Activated CD8-positive, alpha-beta memory T cell treated with anti-CD3 and anti-CD28 coated beads for 1 hour (primary cell): ENCODE measurements at places on chromosomes 6 and 20.

DNA sequence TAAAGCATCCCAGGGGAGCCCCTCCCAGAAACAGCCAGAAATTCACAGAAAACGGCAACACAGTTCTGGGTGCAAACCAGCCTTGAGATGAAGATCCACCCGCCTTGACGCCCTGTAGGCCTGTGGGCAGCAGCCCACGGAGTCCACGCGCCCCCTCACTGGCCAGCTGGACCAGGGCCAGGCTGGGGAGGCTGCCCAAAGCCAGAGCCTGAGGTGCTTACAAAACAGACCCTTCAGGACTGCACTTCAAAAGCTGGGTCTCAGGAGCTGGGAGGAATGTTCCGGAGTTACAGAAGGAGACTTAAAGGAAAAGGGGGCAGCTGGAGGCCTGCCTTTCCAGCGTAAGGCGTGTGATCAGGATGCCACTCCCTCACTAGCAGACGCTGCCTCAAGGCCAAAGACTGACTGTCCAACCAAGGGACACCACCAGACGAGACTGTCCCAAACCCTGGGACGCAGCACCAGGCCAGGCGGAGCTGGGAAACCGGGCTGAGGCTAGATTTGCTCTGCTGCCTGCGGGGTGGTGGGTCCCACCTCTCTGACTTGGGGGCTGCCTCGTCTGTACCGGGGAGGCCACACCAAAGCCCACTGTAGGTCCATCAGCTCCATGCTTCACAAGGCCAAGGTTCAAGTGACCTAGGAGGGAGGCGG is 48.1 kb downstream of the RRBP1 start:
- DNase-seq = no peak

- no peak for DNase-seq
Observed at GRCh38 chr6:157840776-157841175, 17.7 kb downstream of the SNX9 start.

DNA sequence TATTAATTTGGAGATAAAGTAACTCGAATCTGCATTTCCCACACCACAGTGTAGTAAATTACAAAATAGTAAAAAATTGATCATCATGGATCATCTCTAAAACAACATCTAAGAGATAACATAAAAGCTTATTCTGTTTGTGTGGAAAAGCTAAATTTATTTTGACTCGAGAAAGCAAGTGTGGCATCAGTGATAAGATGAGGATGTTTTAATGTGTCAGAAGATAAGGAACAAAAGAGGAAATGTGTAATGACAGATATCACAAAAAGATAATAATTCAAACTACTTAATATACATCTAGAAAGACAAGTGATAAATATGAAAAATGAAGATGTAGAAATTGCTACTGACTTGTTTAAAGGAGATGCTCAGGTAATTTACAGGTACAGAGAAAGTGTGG is 74.1 kb downstream of the DNAH8 start:
- no peak for DNase-seq

DNA sequence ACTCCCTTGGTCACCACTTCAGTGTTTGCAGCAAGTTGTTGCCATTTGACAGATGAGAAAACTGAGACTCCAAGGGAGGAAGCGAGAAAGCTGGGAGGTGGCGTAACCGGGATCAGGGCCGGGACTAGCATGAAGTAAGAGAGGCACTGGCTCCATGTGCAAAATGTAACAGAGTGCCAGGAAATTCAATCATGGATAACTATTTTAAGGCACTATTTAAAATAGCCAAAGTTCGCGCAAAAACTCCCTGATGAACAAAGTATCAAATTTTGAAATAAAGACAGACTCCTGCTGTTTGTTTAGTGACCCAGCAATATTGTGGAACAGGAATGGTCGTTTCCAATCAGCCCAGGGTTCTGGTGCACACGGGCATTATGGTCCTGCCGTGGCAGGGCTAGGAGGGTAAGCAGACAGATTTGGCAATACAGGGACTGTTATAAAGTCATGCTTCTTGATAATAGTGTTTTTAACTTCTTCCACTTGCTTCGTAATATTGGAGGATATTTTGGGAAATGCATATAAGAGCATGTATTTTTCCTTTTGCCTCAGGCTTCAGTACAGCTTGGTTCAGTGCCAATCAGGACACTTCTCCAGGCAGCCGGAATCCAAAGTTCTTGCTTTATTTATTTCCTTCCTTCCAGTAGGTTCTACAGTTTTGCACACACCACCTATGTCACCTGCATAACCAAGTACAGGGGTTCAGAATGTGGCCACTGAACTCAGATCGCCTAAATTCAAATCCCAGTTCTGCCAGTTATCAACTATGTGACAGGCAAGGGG is 141.6 kb downstream of the EYA2 start:
- no peak for DNase-seq

GRCh38 chr6:29831776-29832175 is 4.2 kb downstream of the HLA-G start:
- DNase-seq = no peak

DNA sequence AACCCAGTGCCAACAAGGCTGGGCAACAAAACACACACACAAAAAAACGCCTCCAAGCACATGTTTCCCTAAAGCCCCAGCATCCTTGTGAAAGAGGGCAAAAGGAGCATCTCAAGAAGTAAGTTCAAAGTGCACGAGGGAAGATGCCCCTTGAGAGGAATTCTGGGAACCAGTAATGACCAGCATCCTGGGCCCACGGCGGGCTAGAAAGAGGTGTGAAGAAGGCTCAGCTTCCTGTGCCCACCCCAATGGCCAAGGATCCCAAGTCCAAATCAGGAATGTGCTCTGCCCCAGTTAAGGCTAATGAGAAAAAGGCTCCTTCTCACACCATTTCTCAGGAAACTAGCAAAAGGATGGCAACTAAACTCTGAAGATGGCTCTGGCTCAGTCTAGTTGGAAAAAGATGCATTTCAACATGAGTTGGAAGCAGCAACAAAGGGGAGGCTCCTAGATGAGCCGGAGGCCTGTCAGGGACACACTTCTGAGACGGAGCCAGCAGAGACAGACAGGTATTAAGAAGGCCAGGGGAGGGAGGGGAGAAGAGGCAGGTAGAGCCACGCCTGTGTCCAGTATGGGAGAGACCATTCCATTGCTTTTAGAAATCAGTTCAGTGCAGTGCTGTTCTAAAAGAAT is 3.2 kb downstream of the RIMS4 start:
- DNase-seq = no peak

DNA sequence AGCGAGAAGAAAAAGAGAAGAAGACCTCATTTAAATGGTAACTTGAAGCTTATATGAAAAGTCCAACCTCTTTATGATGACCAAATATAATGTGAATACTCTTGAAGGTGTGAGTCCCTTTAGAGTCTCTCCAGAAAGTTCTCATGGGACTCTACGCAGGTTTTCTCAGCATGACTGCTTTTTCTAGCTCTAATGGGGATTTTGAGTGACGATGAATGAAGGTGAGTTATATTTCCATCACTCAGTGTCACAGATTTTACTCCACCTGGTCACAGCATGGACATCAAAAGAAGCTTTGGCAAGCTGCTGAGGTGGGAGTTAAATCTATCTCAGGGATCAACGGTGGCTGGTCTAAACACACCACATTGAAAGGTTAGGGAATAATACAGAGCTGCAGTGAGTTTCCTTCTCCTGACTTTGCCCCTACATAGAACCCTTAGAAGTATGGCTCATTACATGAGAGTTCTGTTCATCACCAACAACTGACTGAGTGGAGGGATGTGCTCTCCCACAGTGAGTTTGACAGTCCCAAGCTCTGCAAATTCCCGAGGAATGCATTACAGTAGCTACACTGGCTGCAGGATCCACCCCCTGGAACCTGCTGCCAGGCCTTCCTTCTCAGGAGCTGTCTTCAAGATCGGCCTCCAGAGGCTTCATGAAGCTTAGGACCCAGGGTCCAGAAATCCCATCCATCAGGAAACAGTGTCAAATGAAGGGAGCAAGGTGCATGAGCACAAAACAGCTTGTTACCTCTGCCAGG is 126.8 kb downstream of the FOXC1 start:
- no peak for DNase-seq

GRCh38 chr6:167528239-167528638 is 203.4 kb downstream of the TTLL2 start:
- DNase-seq = no peak

- DNase-seq = no peak
Observed at GRCh38 chr6:153099636-153100035, 31.4 kb downstream of the RGS17 start.

GRCh38 chr6:147063469-147064031 is 140.7 kb upstream of the STXBP5 start:
- no peak for DNase-seq

DNA sequence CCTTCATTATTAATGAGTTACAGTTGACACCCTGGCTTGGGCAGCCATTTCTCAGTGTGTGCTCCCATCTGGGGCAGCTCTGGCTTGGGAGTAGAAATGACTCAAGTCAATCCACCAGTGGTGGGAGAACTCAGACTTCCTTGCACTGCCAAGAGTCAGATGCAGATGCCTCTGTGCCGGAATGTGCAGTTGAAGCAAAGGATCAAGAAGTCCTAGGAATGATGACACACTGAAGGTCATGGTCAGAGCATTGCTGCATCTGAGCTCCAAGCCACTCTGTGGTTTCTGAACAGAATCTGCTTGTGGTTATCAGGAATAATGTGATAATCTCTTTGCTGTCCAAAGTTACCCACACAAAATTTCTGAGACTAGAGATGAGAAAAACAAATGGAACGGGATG is 19.5 kb upstream of the PAX1 start:
- DNase-seq = no peak

GRCh38 chr6:80276861-80277260 is 170.4 kb downstream of the BCKDHB start:
- no peak for DNase-seq

DNA sequence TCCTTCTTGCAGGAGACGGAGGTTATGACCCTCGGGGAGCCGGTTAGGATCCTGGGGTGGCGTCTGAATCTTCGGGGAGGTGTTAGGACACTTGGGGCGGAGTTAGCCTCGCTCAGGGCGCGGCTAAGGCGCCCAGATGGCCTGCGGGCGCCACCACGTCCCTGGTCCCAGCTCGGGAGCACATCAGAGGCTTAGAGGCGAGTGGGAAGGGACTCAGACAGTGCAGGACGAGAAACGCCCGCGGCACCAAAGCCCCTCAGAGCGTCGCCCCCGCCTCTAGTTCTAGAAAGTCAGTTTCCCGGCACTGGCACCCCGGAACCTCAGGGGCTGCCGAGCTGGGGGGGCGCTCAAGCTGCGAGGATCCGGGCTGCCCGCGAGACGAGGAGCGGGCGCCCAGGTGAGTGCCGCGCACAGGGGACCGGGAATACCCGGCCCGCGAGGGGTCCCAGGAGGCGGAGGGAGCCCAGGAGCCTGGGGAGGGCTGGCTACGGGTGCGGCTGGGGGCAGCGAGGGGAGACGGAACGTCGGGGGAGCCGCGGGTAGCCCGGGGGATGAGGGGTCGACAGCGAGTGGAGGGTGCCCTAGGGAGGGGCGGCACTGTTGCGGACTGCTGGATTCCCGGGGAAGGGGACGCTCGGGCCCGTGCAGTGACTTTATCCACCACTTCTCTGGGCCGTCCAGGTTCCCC is at the start of gene HCK:
Gene HCK (plus strand): TSS at position 153 of the 688 bp plus-strand sequence.
- DNase-seq = no peak

- peak; percentile 2 for DNase-seq
Observed at GRCh38 chr6:5302995-5303622, 41.8 kb downstream of the FARS2 start.

GRCh38 chr6:42860481-42860880 is 18.9 kb upstream of the RPL7L1 start:
- DNase-seq = no peak

GRCh38 chr20:51688600-51689244 is 79.5 kb downstream of the ATP9A start:
- DNase-seq = no peak

- DNase-seq = no peak
Observed at GRCh38 chr20:43681468-43681942, 14.6 kb downstream of the MYBL2 start.

DNA sequence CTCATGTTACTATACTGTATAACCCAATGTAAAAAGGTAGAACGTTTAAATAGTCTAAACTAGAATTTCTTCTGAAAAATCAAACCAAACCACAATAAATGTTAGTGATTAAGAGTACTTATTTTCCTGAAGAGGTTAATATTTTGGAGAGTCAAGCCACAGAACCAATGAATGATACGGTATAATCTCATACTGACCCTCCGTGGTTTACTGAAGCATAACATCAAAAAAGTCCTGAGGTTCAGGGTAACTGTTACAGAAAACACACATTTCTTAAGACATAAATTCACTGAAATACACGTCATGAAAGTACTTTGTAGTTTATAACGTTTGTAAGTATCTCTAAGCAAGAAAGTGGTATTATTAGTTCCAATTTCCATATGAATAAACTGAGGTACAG is 28.9 kb downstream of the ESF1 start:
- DNase-seq = no peak

- DNase-seq = no peak
Observed at GRCh38 chr6:1322696-1323219, 10.9 kb downstream of the FOXQ1 start.

- DNase-seq = no peak
Observed at GRCh38 chr20:8020314-8021079, 936 bp upstream of the TMX4 start.

- DNase-seq = no peak
Observed at GRCh38 chr20:48816282-48817205, 11.3 kb downstream of the PREX1 start.

- no peak for DNase-seq
Observed at GRCh38 chr6:63635215-63635587, 401 bp upstream of the PHF3 start.

DNA sequence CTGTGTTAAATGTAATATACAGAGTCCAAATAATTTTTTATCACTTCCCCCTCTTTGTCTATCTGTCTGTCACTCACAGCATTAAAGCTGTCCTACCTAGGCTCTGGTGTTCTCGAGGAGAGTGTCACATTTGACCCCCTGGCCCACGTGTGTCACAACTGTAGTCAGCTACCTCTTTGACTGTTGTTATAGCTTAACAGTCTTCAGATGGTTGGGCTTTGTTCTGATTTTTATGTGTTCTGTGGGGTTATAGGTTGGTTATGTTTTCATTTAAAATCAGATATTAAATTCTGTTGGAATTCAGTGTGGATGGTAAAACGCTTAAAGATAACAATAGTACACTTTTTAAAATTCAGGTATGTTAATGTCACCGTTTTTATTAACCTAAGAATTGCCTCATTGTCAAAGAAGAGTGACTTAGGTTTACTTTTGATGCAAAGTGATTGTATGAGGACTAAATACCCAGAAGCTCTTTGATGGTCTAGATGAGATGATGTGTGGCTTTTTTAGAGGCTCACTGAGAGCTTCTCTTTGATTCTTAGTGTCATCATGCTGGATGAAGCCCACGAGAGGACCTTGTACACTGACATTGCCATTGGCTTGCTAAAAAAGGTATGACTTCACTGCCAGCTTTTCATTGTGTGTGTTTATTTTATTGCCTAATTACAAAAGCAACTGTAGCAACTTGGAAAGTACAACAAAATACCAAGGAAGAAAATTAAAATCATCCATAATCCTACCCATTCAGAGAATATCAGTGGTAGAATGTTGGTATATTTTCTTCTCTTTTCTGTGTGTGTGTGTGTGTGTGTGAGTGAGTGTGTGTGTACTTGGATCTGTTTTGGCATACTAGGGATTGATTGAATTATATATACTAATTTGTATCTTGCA is 29.9 kb downstream of the DHX35 start:
- no peak for DNase-seq
